ENCODE measurements at places on chromosomes 6 and 20. TPM values are rescaled to one million over a fixed set of nuclear protein-coding genes. Genes with fewer than 3 reads are reported as not detected.

HUS1B gene
- 2.2 TPM for polyA plus RNA-seq

VGLL2 gene
- not detected for polyA plus RNA-seq

KHDRBS2 gene
- 4.4 TPM for polyA plus RNA-seq

BPI gene
- not detected for polyA plus RNA-seq

CLDN20 gene
- not detected for polyA plus RNA-seq

MYLK4 gene
- 0.08 TPM for polyA plus RNA-seq

ISM1 gene
- polyA plus RNA-seq: 0.13 TPM

UBD gene
- not detected for polyA plus RNA-seq

CEBPB gene
- 18.7 TPM for polyA plus RNA-seq

SPATA25 gene
- not detected for polyA plus RNA-seq

RCAN2 gene
- not detected for polyA plus RNA-seq

EDN3 gene
- polyA plus RNA-seq: not detected

STMND1 gene
- not detected for polyA plus RNA-seq

COQ3 gene
- polyA plus RNA-seq: 8.9 TPM

ACAT2 gene
- 23.6 TPM for polyA plus RNA-seq

CASS4 gene
- polyA plus RNA-seq: 0.34 TPM

SRMS gene
- 0.43 TPM for polyA plus RNA-seq

TPBG gene
- not detected for polyA plus RNA-seq

TSHZ2 gene
- 0.73 TPM for polyA plus RNA-seq

OPRM1 gene
- not detected for polyA plus RNA-seq

CPNE5 gene
- 280 TPM for polyA plus RNA-seq

FERMT1 gene
- not detected for polyA plus RNA-seq

TMEM244 gene
- 0.84 TPM for polyA plus RNA-seq

ARMC2 gene
- polyA plus RNA-seq: 3.2 TPM

HEY2 gene
- polyA plus RNA-seq: 0.30 TPM

OR12D3 gene
- not detected for polyA plus RNA-seq

OR10C1 gene
- not detected for polyA plus RNA-seq

CCN5 gene
- not detected for polyA plus RNA-seq

PTPRT gene
- polyA plus RNA-seq: not detected

PAK5 gene
- not detected for polyA plus RNA-seq

OR2H1 gene
- polyA plus RNA-seq: not detected

HCRTR2 gene
- polyA plus RNA-seq: not detected

FAM217A gene
- polyA plus RNA-seq: not detected

FAM8A1 gene
- polyA plus RNA-seq: 2.3 TPM

SNX3 gene
- 432 TPM for polyA plus RNA-seq

OR2B2 gene
- not detected for polyA plus RNA-seq

COL19A1 gene
- 5.3 TPM for polyA plus RNA-seq
